Activated naive CD8-positive, alpha-beta T cell treated with anti-CD3 and anti-CD28 coated beads for 36 hours (primary cell): ENCODE measurements at places on chromosomes 2 and 18. TPM values are rescaled to one million over a fixed set of nuclear protein-coding genes. Genes with fewer than 3 reads are reported as not detected.

GRCh38 chr2:98708396-98709186, 22.3 kb downstream of the MGAT4A start:
- DNase-seq = no peak

GRCh38 chr2:144372410-144373080, 147.4 kb downstream of the ZEB2 start:
- no peak for DNase-seq

DNA sequence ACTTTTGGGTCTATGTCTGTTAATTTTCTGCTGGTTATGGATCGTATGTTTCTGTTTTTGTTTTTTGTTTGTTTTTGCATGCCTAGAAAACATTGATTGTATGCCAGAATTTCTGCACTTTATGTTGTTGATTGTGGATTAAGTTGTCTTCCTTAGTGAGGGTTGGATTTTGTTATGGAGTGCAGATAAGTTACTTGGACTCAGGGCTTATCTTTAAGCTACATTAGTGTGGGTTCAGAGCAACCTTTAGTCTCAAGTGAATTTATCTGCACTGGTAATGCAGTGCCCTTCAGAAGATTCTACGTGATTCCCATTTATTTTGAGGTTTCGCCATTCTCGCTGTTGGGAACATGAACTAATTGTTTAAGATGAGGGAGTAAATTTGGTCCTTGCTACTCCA, 32.9 kb downstream of the UBR3 start:
- DNase-seq = no peak

Gene HOXD9
- not detected for total RNA-seq

Gene SIX2
- total RNA-seq = not detected

DNA sequence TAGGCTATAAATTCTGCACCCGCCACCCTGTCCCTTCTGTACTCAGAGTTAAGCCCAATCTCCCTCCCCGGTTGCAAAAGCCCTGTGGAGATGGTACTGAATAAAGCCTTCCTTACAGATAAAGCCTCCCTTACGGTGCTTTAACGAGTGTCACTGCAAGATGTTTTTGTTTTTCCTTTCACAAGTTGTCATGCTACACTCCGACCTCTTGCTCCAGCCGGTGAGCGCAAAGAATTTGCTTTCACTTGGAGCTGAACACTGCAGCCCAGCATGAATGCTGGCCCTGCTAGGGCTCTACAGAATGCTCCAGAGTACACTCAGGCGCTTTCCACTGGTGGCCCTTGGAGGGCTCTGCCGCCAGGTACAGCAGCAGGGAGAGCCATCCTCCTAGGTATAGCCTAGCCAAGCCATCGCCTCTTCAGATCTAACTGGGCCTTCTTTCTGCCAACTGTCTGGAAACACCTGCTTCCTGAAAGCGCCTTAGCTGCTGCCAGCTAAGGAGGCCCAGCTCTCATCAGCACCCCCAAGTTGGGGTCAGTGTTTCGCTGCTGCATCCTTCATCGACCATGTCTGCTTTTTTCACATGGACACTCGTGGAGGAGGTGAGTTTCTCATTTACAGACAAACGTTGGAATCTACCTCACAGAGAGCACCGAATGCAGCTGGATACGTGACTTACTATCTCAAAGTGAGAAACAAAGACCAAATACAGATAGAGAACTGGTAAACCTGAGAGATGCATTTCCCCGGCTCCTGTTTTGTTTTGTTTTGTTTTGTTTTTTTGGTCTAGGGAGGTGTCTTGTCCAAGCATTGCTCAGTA, 13.4 kb upstream of the CREG2 start:
- no peak for DNase-seq
